ENCODE measurements at places on chromosomes 12 and 14.

GRCh38 chr14:77133720-77134338 is 7.8 kb downstream of the ZDHHC22 start:
- DNase-seq, result peak; percentile 69

DNA sequence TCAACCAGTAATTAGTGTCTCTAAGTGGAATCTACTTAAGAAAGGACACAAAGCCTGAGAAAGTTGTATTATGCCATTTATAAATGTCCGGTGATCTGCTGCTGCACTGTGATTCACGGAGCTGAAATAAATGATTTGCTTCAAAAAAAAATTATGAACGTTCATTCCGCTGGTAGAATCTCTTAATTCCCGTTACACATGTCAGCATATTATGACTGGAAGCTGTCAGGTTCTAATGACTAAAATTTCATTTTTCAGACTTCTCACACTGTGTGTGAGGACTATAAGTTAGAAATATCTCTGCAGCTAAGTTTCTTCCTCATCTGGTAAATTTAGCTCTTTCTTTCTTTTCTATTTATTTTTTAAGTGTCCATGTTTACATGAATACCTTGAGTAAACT is 647.1 kb downstream of the VRK1 start:
- DNase-seq, result no peak

- DNase-seq, result no peak
These were observed 6.1 kb upstream of the BDKRB2 start for GRCh38 chr14:96198430-96199130.

DNA sequence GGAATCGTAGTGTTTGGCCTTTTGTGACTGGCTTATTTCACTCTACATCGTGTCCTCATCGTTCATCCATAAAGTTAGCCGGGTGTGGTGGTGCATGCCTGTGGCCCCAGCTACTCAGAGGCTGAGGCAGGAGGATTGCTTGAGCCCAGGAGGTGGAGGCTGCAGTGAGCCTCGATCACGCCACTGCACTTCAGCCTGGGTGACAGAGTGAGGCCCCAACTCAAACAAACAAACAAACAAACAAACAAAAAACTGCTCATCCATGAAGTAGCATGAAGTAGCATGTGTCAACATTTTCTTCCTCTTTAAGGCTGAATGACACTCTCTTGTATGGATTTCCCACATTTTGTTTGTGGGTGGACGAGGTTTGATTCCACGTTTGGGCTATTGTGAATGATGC is 44.0 kb upstream of the MEG3 start:
- no peak for DNase-seq

DNA sequence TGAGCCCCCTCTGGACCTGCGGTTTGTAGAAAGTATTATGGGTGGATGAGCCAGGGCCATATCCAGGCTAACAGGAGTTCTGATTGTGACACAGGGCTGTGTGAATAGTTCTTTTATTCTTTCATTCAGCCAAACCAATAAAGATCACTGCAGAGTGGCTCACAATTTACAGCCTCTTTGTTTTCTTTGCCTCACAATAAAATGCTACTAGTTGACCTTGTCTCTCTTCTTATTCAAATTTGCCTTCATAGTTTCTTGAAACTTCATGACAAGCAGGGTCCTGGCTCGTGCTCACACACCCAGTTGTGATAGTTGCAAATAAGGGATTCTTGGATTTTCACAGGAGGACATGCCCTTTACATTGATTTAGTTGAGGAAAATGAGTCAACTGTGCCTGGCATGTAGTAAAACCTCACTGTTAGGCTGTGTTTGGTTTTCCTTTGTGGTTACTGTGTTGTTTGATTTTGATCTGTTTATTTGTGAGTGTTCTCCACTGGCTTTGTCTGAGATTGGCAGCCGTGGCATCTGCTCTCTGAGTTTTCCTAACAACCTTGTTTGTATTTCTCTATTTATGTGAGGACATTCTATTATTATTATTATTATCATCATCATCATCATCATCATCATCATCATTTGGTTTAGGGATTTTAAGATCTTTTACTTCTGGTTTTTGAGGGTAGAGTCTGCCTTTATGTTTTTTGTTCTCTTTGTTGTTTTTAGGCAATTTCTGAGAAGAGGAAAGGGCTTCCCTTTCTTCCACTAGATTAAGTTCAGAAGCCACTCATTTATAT is 2.7 kb upstream of the KRT6B start:
- no peak for DNase-seq

DNA sequence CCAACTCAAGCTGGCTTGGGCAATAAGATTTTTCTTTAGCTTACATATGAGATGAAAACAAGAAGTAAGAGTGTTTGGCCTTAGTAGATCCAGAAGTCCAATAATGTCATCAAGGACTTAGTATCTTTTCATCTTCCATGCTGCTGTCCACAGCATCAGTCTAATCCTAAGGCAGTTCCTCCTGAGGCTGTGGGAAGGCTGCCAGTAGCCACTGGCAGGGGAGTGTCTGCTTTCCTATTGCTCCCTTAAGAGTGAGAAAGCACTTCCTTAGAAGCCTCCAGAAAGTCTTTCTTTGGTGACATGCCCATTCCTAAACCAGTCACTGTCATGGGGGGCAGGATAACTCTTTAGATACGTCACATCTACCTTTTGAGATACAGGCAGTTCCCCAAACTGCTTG is 317.7 kb downstream of the BMP4 start:
- DNase-seq, result no peak

DNA sequence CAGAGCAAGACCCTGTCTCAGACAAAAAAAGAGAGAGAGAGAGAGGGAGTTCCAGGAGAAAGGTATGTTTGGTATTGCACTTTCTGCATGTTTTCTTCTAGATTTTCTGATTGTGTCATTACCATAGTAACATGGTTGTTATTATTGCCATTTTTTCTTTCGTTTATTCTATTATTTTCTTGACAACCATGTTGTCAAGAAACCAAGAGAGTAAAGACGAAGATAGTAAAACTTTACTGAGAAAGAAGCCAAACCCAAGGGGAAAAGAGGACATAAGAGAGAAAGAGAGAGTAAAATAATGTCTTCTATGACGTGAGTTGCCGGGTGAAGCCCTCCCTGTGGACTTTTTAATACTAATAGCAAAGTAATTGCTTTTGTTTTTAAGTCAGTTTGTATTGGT is 1186.0 kb upstream of the SEL1L start:
- no peak for DNase-seq

GRCh38 chr12:68352067-68352466 is 19.9 kb upstream of the MDM1 start:
- DNase-seq, result no peak

- DNase-seq, result no peak
These were observed 27.9 kb upstream of the RBM19 start for GRCh38 chr12:113994051-113994450.

- no peak for DNase-seq
These were observed 13.5 kb downstream of the SRGAP1 start for GRCh38 chr12:63857771-63858670.

GRCh38 chr14:89672636-89673511 is 255.8 kb upstream of the FOXN3 start:
- DNase-seq, result peak; percentile 10

DNA sequence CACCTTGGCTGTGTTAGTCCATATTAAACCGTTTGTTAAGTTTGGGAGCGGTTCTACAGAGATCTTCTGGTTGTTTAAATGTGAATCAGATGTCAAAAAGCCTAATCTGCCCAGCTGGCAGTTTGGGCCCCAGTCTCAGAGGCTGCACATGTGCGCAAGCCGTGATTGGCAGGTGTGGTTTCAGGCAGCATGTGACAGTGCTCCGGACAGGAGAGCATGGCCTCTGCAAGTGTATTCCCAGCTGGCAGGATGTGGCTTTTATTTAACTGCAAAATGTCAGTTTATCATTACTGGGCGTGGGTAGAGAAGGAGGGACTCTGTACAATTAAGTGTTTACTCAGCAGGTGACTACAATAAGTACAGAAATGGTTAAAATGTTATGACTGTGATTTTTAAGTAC is 77.5 kb downstream of the PELI2 start:
- no peak for DNase-seq

GRCh38 chr12:12449533-12450025 is 92.7 kb downstream of the BORCS5 start:
- DNase-seq, result peak; percentile 80

GRCh38 chr12:60465060-60465459 is 869.2 kb downstream of the SLC16A7 start:
- DNase-seq, result no peak

- peak; percentile 56 for DNase-seq
These were observed 3.6 kb downstream of the SMARCD1 start for GRCh38 chr12:50088577-50089335.

GRCh38 chr14:51039252-51039651 is 55.7 kb downstream of the TRIM9 start:
- no peak for DNase-seq

DNA sequence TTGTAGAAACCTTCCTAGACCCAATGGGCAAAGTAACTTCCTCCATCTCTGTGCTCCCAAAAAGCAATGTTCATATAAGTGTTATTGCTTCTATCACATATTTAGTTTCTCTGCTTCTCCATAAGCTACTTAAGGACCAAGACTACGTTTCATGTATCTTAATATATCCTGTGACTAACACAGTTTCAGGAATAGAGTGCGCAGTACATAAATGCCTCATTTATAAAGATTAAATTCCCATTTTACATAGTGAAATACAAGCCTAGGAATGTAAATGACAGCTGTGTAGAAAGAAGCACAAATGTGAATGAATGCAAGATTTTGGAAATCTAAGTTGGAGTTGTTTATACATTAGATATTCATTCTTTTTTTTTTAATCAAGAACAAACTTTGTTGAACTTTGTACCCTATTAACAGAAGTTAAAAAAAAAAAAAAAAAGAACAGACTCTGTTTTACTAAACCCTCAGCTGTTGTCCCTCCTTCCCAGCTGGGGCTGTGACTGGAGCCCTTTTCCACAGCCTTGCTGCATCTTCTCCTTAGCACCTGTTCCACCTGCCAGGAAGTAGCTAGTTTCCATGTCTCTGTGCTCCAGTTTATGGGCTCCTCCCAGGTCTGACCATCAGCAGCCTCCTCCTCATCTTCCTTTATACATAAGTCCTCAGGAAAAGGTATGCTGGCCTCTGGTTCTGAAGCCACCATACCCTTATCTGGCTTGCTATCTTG is 7.0 kb upstream of the METTL17 start:
- no peak for DNase-seq

DNA sequence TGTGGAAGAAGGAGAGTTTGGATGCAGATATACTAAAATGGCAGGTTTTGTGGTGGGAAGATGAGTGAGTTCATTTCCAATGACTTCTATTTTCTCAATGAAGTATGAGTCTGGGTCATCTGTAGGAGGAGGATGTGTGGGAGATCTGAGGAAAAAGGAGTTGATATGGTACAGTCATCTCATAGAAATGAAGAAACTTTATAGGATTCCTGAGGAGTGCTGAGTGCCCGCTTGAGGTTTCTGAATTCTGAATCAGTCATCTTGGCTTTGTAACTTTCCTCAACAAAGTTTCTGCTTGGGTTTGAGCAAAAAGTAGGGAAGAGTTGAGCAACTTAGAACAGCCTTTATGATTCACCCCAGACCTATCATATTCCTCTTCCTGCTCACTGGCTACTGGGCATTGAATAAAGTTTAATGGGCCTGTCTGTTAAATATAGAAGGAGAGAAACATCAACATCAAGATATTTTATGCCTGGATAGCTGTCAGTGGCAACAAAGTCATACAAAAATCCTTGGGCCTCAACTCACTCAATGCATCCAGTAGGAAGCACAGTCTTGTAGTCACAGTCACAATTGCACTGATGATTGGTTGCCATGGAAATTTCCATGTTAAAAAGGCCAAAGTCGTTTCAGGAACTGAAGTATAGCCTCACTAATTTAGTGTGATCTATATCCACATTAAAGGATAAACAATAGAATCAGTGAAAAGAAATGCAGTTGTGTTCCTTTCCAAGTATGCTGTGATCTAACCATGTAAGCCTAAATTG is 284.7 kb downstream of the DUSP6 start:
- DNase-seq, result no peak

DNA sequence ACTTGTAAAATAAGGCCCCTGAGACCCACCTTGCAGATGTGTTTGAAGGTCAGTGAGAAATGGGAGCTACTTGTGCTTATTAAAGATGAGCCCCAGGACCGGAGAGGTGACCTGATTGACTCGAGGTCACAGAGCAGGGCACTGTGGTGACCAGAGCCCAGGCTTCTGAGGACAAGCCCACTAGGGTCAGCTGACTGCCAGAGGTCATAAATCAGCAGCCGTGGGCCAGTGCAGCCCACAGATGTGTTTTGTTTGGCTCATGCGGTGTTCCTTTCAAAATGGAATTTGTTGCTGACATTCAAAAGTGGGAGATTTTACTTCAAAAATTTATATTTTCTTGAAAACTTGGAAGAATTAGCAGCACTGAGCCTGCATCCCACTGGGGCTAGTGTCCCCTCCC is 24.5 kb downstream of the JDP2 start:
- no peak for DNase-seq

DNA sequence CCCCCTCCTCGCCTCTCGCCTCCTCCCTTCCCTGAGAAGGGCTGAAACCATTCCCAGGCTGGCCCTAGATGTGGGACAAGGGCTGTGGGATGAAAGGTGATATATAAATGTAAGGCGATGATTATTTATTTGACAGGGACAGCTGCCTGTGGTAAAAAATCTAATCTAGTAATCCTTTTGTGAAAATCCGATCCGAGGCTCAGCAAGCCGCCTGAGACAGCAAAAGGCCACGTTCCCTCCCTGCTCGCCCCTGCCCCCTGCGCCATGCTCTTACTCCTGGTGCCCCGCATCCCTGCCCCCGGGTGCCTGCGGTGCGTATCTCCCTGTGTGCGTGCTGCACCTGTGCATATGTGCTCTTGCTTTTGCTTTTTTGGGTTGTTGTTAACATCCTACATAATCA is 65.2 kb downstream of the TSPAN9 start:
- no peak for DNase-seq

DNA sequence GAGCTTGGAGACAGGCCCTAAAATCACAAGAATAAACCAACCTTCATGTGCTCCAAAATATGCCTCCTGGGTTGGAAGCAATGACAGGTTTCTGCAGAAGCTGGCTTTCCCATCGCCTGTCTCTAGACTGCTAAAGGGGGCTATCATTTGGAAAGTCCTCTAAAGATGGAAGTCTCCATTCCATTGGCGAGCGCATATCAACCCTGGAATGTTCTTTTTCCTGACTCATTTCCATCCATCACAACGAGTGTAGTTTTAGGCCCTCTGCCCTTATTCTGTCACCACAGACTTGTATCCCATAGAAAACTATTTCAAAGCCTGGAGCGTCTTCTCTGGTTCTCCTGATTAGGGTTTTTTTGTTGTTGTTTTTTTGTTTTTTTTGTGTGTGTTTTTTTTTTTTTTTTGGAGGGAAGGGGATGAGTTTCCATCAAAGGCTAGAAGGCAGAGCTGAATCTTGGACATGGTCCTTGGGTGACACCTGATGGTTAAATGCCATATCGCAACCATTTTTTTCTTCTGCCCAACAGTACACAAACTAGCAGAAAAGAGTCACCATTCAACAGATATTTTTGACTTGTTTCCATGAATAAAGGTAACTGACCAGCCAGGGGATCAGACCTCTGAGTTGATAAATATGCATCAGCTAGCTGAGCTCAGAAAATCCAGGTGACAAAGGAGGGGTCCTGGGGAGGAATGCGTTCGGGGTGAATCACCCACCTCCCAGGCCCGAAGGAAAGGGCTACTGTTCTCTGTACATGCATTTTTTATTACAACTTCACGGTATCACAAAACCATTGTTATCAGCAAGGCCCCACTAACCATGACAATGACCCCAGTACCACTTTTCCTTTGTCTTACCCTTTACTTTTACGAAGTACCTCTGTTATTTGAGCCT is 40.5 kb downstream of the KCNA5 start:
- DNase-seq, result peak; percentile 47
